ENCODE measurements at places on chromosomes 2 and 18.

DNA sequence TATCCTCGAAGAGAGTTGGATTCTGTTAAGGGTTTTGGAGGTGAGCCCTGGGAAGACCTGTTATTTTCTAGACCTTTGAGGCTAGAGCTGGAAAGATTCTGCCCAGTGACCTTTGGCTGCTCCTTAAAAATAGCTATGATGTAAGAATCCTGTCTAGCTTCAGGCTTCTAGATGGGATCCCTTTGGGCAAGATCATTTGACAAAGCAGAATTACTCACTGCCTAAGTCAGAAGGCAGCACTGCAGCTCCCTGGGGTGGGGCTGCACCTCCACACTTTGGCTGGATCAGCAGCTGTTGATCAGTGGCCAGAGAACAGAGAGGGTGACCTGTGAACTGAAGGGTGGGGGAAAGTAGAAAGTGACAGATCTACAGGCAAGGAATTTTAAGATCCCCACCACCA lies 103.8 kb downstream of the ASAP2 start:
- DNase-seq = no peak

GRCh38 chr2:1910592-1911246 lies 166.4 kb upstream of the PXDN start:
- no peak for DNase-seq

DNA sequence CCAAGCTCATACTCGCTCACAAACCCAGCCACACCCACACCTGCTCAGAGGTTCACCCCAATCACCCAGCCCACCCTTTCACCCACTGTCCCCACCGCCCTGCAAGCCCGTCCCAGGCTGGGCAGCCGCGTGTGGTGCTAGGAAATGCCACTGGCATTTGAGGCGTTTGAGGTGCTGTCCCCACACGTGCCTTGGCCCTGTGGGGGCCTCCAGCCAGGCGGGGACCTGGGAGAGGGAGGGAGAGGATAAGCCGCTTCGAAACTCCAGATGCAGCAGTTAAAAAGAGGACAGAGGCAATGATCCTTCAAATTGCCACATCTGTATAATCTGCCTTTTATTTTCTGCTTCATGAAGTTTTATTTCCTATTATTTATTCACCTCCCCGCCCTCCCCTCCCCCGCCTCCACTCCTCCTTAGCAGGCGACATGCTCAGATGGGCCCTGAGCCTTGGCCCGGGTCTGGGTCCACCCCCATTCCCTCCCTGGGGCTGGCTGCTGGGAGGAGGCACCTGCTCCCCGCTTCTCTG lies 35.9 kb downstream of the PSD4 start:
- DNase-seq = no peak

- no peak for DNase-seq
Observed at GRCh38 chr2:128250229-128251025, 68.2 kb downstream of the HS6ST1 start.

GRCh38 chr18:27185025-27185763 lies at the start of gene CHST9:
CHST9 (minus strand) TSS chr18:27185308; CDS start chr18:27142809, 42,499 bp downstream.
- DNase-seq = no peak

DNA sequence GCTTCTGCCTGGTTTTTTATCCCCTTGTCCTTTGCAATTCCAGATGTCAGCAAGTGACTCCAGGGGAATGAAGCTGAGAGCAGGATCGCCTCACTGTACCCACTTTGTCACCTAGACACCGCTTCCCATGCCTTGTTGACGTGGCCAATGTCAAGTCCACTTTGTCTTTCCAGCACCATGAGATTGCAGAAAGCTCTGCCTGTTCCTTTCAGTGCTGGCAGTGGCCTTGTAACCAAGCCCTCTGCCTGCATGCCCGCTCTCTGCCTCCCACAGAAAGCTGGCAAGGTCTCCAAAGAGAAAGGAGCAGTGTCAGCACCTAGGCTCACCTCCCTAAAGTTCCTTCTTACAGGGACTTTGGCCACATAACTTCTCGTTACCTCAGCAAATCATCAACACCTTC lies 282.2 kb upstream of the ST6GAL2 start:
- DNase-seq = no peak

DNA sequence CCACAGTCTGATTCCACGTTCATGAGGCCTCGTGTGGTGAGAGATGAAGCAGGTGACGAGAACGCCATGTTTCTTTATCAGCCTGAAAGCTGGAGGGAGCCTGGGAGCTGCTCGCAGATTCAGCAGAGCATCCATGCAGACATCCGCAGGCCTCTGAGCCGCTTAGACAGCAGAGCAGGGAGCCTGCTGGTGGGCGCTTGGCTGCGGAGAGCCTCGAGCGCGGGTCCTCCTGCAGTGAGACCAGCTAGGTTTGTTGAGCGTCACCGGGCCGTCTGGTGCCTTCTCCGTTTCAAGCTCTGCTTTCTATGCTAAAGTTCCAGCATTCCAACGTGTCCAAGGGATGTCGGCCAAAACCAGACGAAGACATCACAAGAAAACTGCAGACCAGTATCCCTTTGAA lies 27.6 kb downstream of the CTDP1 start:
- DNase-seq = no peak

DNA sequence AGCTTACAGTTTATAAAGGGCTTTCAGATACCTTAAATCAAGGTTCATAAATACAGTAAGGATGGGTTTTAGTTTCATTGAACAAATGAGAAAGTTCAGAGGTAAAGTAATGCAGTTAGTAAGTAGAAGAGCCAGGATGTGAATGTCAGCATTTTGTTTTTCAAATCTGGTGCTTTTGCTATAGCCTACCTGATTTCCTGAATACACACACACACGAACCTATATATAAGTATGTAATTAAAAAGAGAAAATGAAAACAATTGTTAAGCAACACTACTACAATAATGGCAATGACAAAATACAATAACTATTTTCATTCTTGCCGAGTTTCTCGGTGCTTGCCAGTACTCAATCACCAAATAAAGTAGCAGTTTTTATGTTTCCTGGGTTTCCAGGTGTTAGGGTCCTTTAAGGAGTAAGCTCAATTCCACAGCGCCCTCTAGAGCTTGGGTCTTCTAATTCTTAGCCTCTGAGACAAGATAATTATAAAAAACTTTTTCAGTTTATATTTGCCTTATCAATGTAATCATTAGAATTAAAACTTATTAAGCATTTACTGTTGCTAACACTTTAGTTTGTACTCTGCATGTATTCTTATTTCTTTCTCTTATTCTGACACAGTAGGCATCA lies 512.9 kb upstream of the ACVR2A start:
- DNase-seq = peak; percentile 63

DNA sequence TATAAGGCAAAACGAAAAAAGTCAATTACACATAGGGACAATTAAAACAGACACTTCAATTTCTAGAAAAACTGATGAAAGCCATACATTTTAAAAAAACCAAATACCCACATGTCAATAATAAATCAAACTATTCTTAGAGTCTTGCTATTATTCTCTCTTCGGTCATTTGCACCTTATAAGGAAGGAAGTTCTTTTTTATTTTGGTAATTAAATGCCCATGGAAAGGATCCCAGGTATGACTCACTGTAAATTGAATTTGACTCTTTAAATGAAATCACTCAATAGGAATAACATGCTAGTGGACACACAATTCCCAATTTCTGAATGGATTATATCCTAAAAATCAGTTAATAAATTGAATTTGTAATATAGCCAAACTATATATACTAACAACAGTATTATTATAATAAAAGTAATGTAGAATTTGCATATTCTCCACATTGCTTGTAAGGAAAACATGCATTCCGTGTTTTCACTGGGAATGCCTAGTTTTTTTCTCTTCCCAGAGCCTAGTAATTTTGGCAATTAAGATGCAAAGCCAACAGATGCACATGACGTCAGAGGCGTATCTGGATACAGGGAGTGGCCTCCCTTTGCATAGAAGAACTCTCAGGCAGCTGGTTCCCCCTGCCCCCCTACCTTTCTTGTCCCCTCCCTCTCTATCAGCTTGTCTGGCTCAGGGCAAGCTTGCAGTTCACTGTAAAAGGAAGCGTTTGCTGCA lies 153.5 kb upstream of the PGAP1 start:
- no peak for DNase-seq

GRCh38 chr18:13036622-13037320 lies 45.6 kb downstream of the CEP192 start:
- DNase-seq = no peak

- DNase-seq = peak; percentile 62
Observed at GRCh38 chr2:84849271-84849952, 31.5 kb downstream of the TRABD2A start.

DNA sequence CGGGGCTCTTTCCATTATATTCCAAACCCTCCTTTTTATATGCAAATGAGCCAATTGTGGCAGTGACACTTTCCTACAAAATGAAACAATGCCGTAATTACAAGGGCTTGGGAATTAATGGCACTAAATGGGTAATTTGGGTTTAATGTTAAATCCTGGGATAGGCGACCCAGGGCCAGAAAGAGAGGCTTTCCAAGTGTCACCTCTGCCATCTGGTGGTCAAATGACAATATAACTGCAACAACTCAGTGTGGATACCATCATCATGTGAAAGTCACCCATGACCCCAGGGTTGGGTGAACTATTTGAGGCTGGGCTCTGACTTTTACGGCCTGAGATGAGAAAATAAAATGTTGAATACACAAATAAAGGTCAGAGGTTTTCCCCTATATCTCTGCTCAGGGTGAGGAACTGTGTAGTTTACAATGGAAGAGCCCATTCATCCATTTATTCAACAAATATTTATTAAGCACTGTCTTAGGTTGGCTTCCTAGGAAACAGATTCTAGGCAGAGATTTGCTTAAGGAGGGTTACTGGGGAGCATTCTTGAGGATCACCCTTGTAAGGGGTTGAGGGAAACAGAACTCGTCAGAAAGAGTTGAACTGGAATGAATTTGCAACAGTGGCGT lies 13.6 kb upstream of the THADA start:
- DNase-seq = peak; percentile 60

DNA sequence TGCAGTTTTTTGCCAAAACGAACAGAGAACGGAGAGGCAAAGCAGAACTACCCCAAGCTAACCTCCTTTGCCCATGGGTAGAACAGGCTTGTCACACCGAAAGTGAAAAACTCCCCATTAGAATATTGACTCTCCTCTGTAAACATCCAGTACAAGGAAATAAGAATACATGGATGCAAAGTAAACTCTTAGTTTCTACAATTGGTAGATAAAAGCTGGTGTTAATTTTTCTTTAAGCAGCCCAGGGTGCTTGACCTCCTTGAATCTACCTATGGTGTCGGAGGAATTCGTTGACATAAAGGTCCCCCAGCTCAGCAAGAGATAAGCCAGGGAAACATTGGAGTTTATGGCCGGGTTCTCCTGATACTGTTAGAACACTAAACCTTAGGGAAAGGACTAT lies 48.4 kb upstream of the DSG1 start:
- DNase-seq = no peak

DNA sequence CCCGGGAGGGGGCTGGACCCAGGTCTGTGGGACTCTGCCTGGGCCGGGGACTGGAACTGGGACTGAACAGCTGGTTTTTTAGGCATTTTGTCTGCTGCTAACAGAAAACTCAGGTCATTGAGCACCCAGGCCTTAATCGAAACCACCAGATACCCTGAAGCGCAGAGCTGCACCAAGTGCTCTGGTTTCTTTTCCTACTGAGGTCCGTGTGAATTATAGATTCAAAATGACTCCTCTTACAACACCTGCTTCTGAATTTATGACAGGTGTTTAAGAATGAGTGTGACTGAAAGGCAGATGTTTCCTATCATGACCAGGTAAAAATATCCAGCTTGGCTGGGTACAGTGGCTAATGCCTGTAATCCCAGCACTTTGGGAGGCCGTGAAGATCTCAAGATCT lies 47.8 kb downstream of the TRAPPC12 start:
- no peak for DNase-seq

DNA sequence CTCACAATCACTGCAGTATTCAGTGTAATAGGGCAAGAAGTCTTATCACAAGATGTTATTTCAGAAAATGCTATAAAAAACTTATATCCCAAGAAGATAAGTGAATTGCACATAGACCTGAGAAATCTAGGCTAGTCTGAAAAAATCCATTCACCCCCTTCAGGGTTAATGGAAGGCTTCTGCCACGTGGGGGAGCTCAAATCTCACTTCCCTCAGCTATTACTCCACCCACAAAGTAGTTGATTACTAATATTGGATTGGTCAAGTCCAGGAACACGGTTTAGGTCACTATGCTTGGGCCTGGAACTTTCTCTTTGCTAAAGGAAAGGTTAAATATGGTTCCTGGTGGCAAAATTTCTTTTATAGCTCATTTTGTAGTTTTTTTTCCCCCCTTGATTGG lies 51.2 kb upstream of the ADAM23 start:
- DNase-seq = peak; percentile 15

DNA sequence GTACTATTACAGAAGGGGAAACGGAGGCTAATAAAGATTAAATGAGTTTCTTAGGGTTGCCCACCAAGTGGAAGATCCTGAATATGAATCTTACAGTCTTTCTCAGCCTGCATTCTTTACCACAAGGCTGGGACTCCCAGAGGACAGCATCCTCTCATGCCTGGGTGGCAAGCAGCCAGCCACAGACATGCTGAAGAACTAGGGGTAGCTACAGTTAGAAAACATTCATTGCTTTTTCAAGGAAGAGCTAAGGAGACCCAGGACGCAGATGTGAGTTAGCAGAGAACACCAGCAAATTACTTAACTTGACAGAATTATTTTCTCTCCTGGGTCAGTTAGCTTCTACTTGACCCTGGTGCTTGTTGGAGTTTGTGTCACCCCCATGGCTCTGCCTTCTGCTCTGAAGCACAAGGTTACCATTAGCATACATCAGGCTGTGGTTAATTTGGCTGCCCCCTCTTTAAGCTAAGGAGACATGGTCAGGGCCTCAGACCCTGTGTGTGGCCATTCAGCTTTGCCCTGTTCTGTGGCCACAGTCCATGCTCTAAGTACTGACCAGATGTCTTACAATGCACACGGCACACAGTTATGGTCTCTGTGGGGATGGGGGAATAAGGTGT lies 132.3 kb upstream of the TNP1 start:
- DNase-seq = no peak

DNA sequence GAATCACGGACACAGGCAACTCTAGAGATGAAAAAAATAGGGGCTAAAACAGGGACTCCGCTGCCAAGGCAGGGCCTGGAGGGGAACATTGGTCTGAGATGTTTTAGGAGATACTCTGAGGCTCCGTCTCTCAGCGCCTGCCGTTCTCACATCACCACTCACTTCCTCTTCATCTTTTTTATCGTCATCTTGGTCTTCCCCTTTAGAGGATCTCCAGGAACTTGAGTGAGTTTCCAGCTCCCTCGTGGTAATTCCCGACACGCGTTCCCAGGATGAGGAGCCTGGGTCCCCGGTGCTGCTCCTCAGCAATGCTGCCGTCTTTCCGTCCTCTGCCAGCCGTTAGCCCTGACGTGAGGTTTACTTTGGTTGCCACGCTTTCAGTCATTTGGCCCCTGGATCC lies 16.1 kb downstream of the MLPH start:
- no peak for DNase-seq

- no peak for DNase-seq
Observed at GRCh38 chr2:74425523-74425922, 4.0 kb downstream of the WDR54 start.

Data from CD4-positive, alpha-beta T cell treated with Interleukin-10 for 1 hour (primary cell).